Fibroblast of the aortic adventitia (primary cell): ENCODE measurements at places on chromosomes 16 and 17. TPM values are rescaled to one million over a fixed set of nuclear protein-coding genes. Genes with fewer than 3 reads are reported as not detected.

DNA sequence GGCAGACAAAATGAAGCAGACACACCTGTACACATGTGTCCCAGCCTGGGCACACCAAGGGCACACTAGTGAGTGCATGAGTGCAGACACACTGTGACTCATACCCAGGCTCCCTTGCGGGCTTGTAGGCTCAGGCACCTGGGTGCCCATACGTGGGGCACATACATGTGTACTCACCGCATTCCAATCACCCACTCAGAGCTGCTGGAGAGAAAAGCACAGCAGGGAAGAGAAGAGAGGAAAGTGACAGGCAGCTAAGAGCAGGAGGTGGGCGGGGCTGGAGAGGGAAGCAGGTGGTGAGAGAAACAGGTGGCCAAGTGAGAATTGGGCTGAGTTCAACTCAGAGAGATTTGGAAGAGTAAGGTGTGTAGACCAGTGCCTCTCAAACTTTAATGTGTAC, 54.0 kb downstream of the TMEM132E start:
- no peak for DNase-seq

DNA sequence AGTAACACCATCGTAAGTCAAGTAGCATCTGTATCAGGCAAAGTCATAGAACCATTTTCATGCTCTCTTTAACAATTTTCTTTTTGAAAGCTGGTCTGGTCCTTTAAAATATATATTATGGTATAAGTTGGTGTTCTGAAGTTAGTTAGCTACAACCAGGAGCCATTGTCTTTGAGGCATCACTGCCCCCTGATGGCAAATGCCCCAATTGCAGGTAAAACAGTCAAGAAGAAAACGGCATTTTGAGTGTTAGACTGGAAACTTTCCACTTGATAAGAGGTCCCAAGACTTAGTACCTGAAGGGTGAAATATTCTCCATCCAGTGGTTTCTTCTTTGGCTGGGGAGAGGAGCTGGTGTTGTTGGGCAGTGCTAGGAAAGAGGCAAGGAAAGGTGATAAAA, 14.1 kb downstream of the TP53 start:
- no peak for DNase-seq

DNA sequence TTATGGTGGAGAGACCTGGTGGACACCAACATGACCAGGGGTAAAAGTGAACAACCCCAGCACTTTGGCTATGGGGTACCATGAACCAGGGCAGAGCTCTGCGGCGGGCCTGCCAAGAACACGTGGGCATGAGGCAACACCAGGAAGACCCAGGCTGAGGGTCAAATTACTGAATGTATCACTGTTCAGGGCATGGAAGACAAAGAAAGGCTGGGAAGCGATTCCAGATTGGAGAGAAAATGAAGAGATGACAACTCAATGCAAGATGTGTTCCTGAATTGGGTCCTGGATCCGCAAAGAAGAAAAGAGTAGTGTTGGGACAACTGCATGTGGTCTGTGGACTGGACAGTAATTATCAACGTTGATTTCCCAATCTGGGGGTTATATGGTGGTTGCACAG, 19.8 kb downstream of the SPHK1 start:
- DNase-seq = no peak

DNA sequence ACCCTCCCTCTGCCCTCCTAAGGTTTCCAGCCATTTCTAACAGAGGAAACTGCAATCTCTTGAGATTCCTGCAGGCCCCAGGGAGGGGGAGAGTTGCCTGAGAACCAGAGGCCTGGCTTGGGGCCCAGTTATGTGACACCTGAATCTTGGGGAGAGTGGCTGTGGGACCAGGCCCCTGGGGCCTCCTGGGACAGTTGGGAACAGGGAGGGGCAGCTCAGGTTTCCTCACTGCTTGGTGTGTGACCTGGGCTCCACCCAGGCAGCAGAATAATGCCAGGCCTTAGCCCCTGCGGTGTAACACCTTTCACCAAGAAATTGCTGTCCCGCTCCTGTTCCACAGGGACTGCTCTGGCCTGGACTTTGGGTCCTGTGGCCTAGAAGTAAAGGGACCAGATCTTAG, 44.3 kb upstream of the CRHR1 start:
- DNase-seq = no peak

DNA sequence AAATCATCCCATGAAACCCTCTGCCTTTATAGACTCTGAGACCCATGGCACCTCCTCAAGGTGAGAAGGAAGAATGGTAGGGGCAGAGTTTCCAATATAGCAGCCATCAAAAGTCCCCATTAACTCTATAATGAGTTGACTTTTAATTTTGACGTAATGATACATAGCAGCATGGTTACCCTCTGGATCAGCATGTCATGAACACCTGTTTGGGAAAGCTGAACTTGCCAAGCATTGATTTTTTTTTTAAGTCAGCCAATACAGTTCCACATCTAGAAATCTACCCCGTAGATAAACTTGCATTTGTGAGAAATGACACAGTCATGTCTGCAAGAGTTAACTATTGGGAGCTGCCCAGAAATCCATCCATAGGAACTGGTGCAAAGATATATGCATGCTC, 191.8 kb downstream of the TMEM114 start:
- no peak for DNase-seq

DNA sequence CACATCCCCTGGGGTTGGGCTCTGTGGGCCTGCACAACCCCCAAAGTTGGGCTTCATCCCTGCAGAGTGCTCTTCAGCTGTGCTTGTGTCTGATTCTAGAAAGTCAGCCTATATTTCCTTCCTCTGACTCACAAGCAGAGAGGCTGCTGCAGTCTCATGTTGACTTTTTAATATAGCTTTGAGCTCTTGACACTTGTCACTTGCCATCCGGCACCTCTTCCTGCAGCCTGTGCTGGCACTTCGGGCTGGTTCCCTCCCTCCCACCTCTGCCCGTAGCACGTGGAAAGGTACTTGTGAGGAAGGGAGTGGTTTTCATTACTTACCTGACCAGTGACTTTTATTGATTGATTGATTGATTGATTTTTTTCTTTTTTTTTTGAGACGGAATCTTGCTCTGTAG, 19.0 kb upstream of the JPT2 start:
- no peak for DNase-seq

DNA sequence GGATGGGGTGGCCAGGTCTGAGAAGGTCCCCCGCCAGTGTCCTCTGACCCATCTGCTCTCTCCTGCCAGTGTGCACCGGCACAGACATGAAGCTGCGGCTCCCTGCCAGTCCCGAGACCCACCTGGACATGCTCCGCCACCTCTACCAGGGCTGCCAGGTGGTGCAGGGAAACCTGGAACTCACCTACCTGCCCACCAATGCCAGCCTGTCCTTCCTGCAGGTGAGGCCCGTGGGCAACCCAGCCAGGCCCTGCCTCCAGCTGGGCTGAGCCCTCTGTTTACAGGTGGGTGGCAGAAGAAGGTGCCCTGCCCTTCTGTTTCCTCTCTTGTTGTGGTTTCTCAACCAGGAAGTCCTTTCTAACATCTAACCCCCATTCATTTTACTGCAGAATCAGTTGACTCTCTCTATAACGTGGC, 7.1 kb downstream of the ERBB2 start:
- DNase-seq = no peak

DNA sequence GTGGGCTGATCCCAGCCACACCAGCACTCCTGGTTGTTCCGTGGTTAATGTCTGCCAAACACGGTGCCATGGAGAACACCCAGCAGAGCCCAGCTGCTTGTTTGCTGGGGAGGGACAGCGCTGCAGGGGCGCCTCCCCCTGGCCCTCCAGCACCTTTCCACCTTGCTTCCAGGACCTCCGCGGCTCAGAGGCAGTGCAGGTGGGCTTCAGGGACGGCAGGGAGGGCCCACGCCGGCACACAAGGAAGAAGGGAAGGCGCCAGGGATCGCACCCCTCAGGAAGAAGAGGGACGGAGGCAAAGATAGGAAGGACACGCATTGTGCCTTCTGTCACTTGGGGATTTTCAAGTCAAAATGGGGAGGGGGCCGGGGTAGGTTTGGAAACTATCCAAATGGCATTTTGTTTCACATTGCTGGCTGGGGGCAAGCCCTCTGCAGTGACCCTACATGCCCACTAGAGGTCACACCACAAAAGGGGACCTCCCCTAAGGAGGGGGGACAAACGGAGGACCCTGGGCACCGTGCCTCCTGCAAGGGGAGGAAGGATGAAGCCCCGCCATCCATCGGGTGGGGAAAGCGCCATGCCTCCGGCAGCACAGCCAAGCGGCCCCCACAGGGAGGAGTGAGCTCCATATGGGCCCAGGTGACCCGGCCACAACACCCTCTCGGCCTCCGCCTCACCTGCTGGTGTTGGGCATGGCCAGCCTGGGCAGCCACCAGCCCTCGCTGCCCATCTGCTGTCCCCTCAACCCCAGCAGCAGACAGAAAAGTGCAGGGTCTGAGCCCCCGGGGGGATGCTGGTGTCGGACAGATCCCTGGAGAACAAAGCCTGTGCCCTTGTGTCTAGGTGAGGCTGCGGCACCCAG, 7.5 kb upstream of the C16orf95 start:
- peak; percentile 34 for DNase-seq

- DNase-seq = no peak
Observed at GRCh38 chr17:6041246-6041645, 28.9 kb upstream of the WSCD1 start.

GRCh38 chr17:37465069-37465616, 24.5 kb upstream of the DUSP14 start:
- DNase-seq = peak; percentile 50

KRTAP4-4 gene
- total RNA-seq = not detected in 2 replicates

DNA sequence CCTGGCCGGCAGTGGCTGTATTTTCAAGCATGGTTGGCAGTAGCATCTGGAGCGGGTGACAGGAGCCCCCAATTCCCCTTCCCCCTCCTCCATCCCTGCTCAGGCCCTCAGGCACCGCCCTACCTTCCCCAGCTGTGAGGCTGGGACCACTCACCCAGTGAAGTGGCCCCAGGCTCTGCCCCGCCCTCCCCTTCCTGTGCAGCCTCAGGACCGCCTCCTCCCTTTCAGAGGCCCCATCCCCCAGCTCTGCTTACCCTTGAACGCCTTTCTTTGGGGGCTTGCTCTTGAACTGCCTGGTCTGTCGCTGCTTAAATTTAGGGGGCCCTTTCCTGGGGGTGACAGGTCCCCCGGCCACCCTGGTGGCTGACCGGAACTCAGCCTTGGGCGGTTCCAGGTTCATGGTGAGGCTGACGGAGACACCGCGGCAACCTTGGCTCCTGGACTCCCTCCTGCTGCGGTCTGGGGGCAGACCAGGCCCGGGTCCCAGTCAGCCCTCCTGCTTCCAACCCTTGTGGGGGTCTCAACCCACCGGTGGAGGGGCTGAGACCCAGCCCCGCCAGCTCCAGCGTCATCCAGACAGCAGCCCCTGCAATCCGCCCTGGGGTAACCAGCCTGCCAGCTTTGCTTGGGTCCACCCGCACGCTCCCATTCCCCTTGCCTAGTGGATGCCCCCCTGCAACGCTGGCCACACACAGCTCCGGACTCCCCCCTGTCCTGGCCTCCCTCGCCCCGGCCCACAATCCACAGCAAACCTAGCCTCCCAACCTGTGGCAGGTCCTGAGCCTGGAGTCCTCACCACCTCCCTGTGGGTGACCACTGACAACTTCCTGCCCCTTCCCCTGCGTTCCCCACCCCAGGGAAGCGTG, 3.2 kb downstream of the PDE6G start:
- no peak for DNase-seq

GRCh38 chr17:82152114-82152513, 54.1 kb upstream of the FASN start:
- no peak for DNase-seq

- no peak for DNase-seq
Observed at GRCh38 chr16:30184096-30184890, 891 bp downstream of the CORO1A start.

DNA sequence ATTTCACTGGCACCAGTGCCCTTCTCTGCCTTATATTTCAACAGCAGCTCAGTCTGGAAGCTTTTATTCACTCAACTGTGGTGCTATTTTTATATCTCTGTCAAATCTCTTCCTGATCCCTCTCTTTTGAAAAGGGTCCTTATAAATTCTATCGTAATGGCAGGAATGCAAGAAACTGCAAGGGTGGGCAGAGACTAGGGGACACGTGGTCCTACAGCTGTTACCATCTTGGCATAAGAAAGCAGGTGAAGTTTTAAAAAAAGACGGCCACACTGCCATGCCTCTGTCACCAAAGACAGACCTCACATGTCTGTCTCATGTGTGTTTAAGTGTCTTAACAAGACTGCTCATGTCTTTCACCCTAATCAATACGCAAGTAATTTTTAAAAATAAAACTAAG, 368.4 kb upstream of the CDH11 start:
- no peak for DNase-seq

DNA sequence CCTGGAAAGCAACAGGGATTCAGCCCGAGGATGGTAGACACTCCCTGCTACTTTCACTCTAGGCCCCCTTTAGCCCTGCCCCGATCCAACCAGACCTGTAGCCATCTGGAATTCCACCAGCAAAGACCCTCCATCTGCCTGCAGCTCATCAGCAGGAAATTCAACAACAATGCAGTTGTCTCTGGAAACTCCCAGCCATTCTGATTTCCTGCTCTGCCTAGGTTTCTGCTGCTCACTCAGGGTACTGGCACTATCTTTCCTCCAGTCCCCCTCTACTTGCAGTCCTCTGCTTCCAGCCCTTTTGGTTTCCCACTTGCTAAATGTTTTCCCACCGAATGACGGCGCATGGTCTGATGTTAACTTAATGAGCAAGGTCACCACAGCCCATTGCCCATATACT, 2.7 kb upstream of the SP6 start:
- DNase-seq = no peak

STAT5B gene
- total RNA-seq = 14.1 and 23.0 TPM in 2 replicates

RPH3AL gene
- 2.0 and 2.4 TPM in 2 replicates for total RNA-seq

- DNase-seq = no peak
Observed at GRCh38 chr17:64218066-64218465, 45.0 kb downstream of the TEX2 start.

- DNase-seq = no peak
Observed at GRCh38 chr17:77037943-77038342, 102.8 kb upstream of the SEC14L1 start.

DNA sequence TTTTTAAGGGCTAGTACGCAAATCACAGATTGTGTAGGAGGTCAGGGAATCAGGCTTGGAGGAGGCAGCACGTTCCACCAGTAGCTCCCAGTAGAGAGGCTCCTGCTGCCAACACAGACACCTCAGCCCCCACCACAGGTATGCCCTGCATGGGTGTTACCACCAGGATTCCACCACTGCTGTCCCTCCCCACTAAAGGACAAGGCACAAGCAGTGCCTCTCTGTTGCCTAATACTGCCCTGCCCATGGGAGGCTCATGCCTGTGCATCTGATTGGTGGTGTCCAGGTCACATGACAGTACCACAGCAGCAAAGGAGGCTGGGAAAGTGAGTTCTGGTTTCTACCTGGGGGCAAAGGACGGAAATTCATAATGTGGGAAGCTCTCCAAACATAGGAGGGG, 33.6 kb upstream of the CACNG4 start:
- DNase-seq = no peak

- DNase-seq = peak; percentile 54
Observed at GRCh38 chr16:70402916-70403659, 35.8 kb downstream of the ST3GAL2 start.

NTN3 gene
- total RNA-seq = 0.45 and 2.8 TPM in 2 replicates

- DNase-seq = no peak
Observed at GRCh38 chr16:67846063-67846319, 742 bp upstream of the NUTF2 start.

GRCh38 chr16:12413393-12413792, 390.3 kb downstream of the CPPED1 start:
- no peak for DNase-seq

FNDC8 gene
- not detected in 2 replicates for total RNA-seq

FOXC2 gene
- total RNA-seq = 5.2 TPM in 1 of 2 replicates, not detected in the other
